Activated CD4-positive, alpha-beta T cell treated with anti-CD3 and anti-CD28 coated beads, Interleukin-2, amount 10 ng/mL, durations not matched to agents 7 days and 5 days (primary cell): ENCODE measurements at places on chromosomes 5 and 9. TPM values are rescaled to one million over a fixed set of nuclear protein-coding genes. Genes with fewer than 3 reads are reported as not detected.

- DNase-seq = no peak
Observed at GRCh38 chr5:22372376-22372775, 480.8 kb downstream of the CDH12 start.

GRCh38 chr5:5326115-5326758 lies 96.2 kb upstream of the ICE1 start:
- no peak for DNase-seq

DNA sequence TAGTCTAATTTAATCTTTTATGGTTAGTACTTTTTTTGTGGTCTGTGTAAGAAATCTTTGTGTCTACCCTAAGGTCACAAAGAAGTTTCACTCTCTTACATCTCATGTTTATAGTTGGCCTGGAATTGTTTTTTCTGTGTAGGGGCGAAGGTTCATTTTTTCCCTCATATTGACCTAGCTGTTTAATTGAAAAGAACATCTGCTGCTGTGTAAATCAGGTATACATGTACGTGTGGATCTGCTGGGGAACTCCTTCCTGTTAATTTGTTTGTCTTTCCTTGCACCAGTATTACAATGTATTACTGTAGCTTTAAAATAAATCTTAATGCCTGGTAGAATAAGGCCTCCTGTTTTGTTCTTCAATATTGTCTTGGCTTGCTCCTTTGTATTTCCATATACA lies 37.8 kb downstream of the EXOSC2 start:
- no peak for DNase-seq

- DNase-seq = no peak
Observed at GRCh38 chr5:87354496-87354895, 58.2 kb downstream of the CCNH start.

GRCh38 chr5:178206166-178207101 lies 2.1 kb downstream of the HNRNPAB start:
- DNase-seq = no peak

Gene SURF6
- total RNA-seq = 14.2 TPM

Gene GOLGA2
- total RNA-seq = 42.6 TPM
